ENCODE measurements at places on chromosomes 2 and 18.

DNA sequence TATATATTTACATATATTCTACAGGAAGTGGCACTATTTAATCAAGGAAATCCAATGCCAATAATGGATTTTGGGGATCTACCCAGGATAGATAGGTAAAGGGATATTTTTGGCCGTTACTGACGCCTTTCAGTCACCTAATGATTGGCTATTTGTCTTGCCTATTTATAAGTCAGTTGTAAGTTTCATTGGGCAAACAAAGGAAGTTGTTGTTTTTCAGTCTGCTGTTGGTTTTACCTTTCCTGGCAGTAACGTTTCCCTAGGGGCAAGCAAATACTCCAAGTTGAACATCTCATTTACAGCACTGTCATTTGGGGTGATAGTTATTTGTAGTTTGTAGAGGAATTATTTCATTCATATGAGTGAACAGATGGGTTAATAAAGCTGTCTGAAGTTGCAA is 17.0 kb upstream of the LANCL1 start:
- no peak for DNase-seq

- no peak for DNase-seq
Observed at GRCh38 chr2:240338274-240338673, 97.2 kb upstream of the GPC1 start.

DNA sequence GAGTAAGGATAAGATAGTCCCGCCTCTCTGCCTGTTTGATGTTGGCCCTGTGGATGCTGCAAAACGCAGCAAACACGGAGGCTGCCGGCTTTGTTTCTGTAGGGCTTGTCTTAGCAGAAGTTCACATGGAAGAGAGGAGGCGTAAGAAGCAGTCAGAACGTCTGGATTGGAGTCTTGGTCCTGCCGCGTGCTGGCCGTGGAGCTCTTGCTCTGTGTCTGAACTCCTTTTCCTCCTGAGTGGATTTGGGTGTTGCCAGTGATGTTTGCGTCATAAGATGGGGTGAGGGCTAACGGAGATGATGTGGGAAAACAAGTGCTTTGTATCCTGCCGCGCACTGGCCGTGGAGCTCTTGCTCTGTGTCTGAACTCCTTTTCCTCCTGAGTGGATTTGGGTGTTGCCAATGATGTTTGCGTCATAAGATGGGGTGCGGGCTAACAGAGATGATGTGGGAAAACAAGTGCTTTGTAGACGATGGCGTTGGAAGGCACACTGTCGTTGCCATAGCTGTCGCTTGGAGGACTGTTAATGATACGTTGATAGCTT is 240.9 kb downstream of the AGAP1 start:
- no peak for DNase-seq

DNA sequence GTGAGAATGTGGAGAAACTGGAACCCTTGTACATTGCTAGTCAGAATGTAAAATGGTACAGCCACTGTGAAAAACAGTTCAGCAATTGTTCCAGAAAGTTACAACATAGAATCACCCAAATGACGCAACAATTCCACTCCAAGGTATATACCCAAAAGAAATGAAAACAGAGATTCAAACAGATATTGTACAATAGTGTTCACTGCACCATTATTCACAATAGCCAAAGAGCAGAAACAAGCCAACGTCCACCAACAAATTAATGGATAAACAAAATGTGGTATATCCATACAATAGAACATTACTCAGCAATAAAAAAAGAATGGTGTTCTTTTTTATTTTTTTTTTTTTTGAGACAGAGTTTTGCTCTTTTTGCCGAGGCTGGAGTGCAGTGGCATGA is 10.9 kb downstream of the CLASP1 start:
- DNase-seq = no peak

Measured in NCI-H2029 (cell line).